ENCODE measurements at places on chromosomes 6 and 20.

- DNase-seq, result no peak
Measured at GRCh38 chr6:151494936-151495320, 1.1 kb downstream of the CCDC170 start.

- no peak for DNase-seq
Measured at GRCh38 chr6:63882208-63882607, 246.6 kb downstream of the PHF3 start.

DNA sequence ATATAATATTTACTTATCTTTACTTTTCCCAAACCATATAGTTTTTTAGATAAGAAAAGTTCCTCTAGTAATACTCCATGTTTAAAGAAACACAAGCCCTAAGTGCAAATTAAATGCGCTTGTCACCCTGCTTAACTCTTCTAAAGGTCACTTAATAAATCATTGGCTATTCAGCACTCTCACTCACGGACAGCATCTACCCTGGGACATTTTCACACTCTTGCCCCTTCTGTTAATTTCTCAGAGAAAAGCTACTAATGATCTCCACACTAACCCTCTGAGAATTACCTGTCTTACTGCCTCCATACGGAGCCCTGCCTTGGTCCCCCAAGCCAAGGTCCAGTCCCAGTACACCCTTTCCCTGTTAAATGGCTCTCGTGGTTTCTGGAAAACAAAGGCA, 102.2 kb downstream of the NRN1 start:
- DNase-seq, result no peak

DNA sequence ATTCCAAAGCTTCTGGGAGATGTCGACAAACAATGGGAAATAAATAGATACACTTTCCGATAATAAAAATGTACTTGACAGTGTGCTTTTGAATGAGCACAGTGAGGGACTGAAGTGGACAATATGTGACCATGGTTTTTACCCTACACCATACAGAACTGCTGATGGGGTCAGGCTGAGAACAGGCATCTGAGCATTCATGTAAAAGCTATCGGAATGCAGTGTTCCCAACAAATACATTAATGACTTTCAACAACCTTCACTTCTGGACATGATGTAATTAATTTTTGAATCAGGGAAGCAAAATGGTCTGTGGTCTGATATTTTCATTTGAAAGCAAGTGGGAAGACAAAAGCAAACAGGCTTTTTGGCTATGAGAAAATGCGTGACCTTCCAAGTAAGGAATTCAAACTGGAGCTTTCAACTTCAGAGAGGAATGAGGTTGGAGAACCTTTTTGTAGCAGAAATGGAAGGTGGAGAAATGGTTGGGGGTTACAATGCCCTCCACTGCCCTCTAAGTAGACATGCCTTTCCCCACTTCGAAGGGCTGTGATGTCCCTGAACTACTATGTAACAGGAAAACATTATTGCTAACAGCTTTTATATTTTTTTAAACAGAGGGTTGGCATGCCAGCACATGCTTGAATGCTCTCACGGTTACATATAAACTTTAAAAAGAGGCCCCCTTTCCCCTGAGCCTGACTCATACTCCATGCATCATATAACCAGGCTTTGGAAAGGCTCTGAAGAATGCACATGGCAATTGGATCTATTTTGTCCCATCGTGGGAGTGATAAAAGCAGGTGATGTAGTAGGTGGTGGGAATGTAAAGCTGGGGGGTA, 203.5 kb upstream of the CITED2 start:
- no peak for DNase-seq

DNA sequence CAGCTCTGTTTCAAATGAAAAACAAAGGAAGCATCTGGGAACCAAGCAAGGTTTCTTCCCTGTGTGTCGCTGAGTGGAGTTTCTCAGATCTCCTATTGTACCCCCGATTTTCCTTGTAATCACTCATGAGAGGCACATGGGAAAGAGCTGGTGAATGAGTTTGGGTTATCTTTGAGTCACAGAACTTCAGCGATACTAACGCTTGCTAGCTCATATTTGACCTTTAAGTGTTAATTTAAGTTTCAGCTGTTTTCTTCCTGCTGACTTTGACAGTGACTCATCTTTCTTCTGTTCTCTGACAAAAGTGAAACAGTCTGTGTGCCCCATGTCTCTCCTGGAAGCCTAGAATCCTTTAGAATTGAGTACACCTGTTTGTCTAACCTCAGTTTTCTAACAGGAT, 261.1 kb upstream of the RGS17 start:
- no peak for DNase-seq

DNA sequence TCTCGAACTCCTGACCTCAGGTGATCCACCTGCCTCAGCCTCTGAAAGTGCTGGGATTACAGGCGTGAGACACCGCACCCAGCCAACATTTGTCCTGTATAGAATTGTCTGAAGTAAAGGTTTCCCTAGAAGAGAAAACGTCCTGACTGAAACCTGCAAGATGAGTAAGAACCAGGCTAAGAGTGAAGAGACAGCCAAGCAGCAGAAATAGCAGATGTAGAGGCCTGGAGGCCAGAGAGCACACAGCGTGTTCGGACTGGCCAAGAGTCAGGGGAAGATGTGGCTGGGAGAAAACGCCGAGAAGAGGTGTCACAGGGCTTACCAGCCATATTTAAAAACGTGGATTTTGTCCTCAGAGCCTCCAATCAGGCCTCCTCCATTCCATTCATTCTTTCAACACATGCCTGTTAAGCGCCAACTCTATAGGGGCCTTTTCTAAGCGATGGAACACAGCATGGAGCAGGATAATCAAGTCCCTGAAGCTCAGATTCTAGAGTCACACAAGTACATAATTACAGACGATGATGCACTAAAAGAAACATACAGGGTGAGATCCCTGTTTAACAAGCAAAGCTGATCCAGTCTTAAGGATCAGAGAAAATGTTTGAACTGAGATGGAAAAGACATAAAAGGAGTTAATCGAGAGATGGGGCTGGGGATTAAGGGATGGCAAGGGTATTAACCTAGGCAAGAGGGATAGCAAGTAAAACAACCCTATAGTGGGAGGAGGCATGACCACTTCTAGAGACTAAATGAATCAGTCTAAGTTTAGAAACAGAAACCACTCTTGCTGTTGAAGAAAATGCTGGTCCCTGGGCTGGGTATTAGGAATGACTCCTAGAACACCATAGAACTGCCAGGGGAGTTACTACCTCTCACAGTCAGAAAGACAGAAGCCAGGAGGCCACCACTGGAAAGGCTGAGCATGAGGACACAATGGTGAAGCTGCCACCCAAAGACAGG, 4.8 kb downstream of the ZCCHC3 start:
- no peak for DNase-seq

DNA sequence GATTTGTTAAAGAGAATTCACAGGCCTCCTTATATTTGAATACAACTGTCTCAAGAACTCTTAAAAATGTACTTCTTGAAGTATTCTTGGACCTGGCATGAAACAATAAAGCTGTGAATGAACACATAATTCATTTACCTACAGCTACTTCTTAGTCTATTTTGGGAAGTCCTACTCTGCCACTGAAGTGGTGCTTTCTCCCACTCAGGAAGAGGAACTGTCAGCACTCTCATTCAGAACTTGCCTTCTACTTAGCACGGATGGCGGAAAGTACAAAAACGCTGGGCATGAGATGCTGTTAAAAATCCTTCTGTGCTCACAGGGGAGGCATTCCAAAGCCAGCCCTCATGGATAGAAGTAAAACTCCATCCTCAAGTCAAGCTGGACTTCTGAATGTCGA, 144.8 kb upstream of the LAMP5 start:
- DNase-seq, result no peak

DNA sequence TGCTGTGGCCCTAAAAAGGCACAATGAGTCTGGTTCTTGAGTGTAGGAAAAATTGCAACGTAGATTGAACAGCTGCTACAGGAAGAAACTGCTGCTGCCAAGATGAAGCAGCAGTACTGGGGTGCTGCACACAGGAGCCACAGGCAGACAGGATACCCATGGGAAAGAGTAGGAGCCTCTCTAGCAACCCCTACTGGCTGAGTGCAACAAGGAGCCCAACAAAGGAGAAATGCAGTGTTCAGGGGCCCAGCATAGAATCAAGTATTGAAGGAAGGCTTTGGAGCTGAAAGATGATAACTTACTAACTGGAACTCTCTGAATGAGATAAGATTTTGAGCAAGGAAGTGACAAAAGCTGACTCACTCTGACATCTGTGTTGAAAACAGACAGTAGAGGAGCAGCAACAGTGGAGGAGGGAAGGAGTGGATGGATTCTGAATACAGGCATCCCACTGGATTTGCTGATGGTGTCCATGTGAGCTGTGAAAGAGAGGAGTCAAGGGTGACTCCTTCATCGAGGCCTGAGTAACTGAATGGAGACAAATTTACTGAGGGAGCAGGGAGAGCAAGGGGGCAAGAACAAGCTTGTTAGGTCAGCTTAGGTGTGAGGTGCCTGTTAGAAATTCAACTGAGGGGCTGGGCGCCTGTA, 534.7 kb upstream of the JARID2 start:
- DNase-seq, result no peak

DNA sequence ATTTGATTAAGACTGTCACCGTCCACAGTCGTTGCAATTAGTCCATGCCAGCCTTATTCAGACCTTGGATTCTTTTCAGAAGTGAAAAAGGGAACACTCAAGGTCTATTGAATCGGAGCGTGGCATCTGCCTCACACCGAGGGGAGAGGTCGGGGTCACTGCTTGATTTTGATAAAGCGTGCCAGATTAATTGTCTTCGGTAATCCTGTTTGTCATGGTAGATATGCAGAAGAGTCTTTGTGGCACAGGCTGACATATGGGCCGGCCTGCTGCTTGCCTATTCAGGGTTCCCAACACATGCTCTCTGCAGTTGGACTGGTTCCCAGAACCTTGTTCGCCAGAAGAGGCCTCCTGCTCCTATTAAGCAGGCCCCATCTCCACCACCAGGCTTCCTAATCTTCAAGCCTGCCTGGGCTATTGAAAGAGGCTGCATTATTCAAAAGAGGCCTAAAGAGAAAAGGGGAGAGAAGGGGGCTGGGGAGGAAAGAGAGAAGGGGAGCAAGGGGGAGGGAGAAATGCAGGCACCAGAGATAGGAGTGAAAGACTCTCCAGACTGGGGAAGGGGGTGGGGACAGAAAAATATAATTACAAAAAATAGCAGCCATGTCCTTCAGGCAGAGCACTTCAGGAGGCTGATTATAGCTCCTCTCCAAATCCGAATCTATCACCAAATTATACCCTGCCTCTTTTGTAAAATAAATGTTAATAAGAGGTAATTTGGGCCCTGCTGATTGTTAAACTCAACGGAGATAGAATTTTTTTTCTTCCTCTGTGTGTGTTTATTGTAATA, 611.3 kb downstream of the HDGFL1 start:
- peak; percentile 75 for DNase-seq

GRCh38 chr6:42368181-42368580, 83.5 kb downstream of the TRERF1 start:
- DNase-seq, result no peak

GRCh38 chr20:36298795-36299339, 7.3 kb upstream of the DLGAP4 start:
- no peak for DNase-seq

DNA sequence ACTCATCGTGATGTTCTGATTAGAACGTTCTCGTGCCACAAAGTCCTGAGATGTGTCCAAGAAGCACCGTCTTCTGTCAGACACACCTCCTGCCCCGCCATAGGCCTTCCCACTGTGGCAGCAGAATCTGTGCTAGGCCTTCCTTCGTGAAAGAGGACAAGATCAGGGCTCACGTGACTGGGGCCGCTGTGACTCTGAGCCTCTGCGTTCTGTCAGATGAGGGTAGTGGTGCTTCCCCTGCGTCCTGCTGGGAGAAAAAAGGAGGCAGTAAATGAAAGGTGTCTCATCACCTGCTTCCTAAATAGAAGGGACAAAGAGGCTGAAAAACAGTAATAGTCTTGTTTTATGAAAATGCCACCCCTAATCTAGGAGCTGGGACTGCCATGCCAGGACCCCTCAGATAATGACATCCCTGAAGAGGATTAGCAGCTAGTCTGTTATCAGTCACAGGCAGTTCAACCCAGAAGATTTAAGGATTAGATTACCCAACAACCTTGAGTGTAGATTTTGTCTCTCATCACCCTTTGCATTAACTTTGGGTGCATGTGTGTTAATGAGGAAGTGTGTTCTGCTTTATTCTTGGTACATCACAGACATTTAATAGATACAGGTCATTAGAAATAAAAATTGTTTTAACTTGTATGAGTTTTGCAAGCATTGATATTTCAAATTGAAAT, 4.1 kb downstream of the DNAJC5 start:
- no peak for DNase-seq

DNA sequence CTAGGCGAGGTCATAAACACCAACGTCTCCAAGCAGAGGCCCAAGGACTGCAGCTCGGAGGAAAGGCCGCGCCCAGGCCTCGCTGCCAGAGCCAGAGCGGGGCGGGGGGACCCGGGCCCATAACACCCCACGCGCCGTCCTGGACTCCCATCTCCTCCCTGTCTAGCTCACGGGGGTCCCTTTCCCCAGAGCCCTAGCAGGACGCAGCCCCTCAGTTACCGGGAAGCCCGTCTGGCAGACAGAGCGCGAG, 44.9 kb downstream of the MDFI start:
- DNase-seq, result no peak

- no peak for DNase-seq
Measured at GRCh38 chr6:159976686-159977254, 7.9 kb downstream of the IGF2R start.

DNA sequence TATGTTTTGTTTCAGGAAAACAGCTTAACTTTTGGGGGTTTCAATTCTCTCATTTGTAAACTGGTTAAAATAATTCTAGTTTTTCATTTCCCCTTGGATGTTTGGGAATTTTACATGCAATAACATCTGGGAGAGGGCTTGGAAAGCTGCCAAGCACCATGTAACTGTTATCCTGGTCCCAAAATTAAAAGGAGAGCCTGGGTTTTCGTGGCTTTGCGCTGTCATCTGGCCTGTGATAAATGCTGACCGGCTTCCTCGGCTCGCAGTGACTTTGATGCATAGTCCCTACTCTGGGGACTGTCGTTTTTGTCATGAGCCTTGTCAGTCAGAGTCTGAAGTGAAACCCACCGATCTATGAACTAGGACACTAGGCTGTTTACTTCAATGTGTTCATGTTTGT, 12.2 kb downstream of the SLC35F1 start:
- DNase-seq, result no peak

GRCh38 chr20:4855555-4855954, 133.8 kb downstream of the PRND start:
- no peak for DNase-seq

DNA sequence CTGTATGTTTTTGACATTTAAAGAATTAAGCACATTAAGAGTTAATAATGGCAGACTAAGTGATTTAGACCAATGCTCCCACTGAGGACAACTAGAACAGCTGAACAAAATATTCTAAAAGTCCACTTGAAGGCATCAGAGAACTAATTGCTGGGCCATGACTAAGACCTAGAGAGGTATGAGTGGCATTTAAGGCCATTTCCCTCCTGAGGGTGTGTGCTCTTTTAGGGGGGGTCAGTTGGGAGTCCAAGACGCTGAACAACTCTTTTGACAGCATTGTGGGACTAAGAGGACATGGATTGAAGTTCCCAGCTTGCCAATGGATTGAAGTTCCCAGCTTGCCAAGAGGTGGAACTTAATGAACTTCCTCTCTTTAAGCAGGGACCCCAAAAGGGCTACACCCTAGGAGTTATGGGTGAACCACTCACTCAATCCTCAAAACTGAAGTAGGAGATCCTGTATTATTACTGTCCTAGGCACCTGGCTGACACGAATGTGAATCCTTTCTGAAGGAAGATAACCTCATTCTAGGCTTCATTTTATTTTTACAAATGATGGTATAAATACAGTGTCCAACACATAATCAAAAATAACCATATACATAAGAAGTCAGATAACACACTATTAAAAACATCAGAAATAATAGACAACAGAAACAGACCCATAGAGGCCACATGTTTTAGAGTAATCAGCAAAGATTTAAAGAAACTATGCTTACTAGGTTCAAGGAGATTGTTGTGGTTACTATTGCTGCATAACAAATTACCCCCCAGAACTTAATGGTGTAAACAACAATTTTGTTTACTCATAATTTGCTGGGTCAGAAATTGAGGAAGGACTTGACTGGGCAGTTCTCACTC, 175.1 kb downstream of the VEGFA start:
- no peak for DNase-seq
